ENCODE measurements at places on chromosomes 12 and 14. TPM values are rescaled to one million over a fixed set of nuclear protein-coding genes. Genes with fewer than 3 reads are reported as not detected.

The CLEC1A gene
- total RNA-seq, result not detected

The RDH12 gene
- not detected for total RNA-seq

The RNU7-1 gene
- total RNA-seq, result not detected

The ASIC1 gene
- 2.1 TPM for total RNA-seq

The ALDH1L2 gene
- total RNA-seq, result 44.7 TPM

The MGAT4C gene
- total RNA-seq, result not detected

The MFAP5 gene
- 20.3 TPM for total RNA-seq

The TFCP2 gene
- total RNA-seq, result 5.8 TPM

The C14orf180 gene
- total RNA-seq, result not detected

The KRT6C gene
- total RNA-seq, result not detected

The KIF26A gene
- total RNA-seq, result under 0.01 TPM

The SDR9C7 gene
- total RNA-seq, result not detected

The TRPV4 gene
- total RNA-seq, result 2.6 TPM

The ACRBP gene
- total RNA-seq, result 0.28 TPM

The GPD1 gene
- total RNA-seq, result not detected

The KLHL42 gene
- 25.2 TPM for total RNA-seq

The KRT71 gene
- total RNA-seq, result not detected

The RNU4-1 gene
- under 0.01 TPM for total RNA-seq

The ESRRB gene
- total RNA-seq, result not detected

The GPR137C gene
- total RNA-seq, result 0.14 TPM

The GZMB gene
- not detected for total RNA-seq

The DAD1 gene
- total RNA-seq, result 221 TPM

The CLEC4D gene
- not detected for total RNA-seq

The NOP9 gene
- 17.1 TPM for total RNA-seq

The ADAM21 gene
- total RNA-seq, result 0.55 TPM

The SRRM4 gene
- under 0.01 TPM for total RNA-seq

The SLC10A1 gene
- total RNA-seq, result not detected

The TMEM179 gene
- not detected for total RNA-seq

The ITPK1 gene
- 9.4 TPM for total RNA-seq

The GPRC5A gene
- 25.9 TPM for total RNA-seq

The ESR2 gene
- under 0.01 TPM for total RNA-seq

The SLC38A4 gene
- total RNA-seq, result 4.2 TPM

The CCDC177 gene
- under 0.01 TPM for total RNA-seq

The TMCC3 gene
- total RNA-seq, result 0.71 TPM

The TAS2R7 gene
- total RNA-seq, result not detected

The FLRT2 gene
- 8.0 TPM for total RNA-seq

The LAG3 gene
- 0.14 TPM for total RNA-seq

The PXN gene
- 10.8 TPM for total RNA-seq

The KCNA5 gene
- not detected for total RNA-seq

The JAG2 gene
- 0.57 TPM for total RNA-seq

The AVPR1A gene
- under 0.01 TPM for total RNA-seq

The CPNE8 gene
- total RNA-seq, result 6.7 TPM

The RAD51B gene
- total RNA-seq, result 8.2 TPM

The TCL1B gene
- total RNA-seq, result not detected

The CIT gene
- total RNA-seq, result 5.1 TPM

The TMEM119 gene
- total RNA-seq, result 62.7 TPM

The UBR7 gene
- 18.2 TPM for total RNA-seq

The AKAP6 gene
- 2.7 TPM for total RNA-seq

The BCL11B gene
- total RNA-seq, result under 0.01 TPM
